Naive thymus-derived CD8-positive, alpha-beta T cell (primary cell): ENCODE measurements at places on chromosomes 7 and 10. TPM values are rescaled to one million over a fixed set of nuclear protein-coding genes. Genes with fewer than 3 reads are reported as not detected.

DNA sequence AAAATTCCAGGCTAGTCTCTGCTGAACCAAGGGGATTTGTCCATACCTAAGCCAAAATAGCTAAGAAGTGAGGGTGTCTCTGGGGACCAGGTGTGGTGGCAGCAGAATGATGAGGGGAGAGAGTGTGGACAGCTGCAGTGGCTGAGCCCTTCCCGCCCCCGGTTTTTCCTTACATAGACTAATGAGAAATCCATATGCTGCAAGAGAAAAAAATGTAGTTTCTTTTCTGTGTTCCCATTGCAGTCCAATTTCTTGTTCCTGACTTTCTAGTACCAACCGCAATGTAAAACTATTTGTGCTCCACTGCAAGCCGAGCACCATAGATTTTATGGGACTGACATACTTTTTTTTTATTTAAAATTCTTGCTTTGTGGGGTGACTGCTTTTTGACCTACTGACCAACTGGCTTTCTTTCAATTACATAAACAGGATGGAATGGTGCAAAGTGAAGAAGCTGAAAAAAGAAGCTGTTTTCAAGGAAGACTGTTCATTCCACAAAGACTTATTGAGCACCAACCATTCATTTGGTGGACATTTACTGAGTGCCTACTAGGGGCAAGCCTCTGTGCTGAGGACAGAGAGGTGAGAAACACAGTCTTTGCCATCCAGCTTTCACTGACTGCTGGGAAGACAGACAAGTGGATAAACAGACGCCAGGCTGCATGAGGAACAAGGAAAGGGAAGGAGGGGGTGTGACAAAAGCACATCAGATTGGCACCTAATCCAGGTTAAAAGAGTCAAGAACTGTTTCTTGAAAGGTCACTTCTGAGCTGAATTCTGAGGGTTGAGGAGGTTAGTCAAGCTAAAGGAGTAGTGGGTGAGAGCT lies 9.8 kb downstream of the CEP41 start:
- H3K27me3 ChIP-seq, result no peaks in the 10 kb centered on the region
- no peaks in the 10 kb centered on the region for H3K36me3 ChIP-seq
- H3K4me1 ChIP-seq, result peaks cover 33% of the 10 kb centered on the region
- no peak overlapping the region for H3K27ac ChIP-seq
- DNase-seq, result no peak

DNA sequence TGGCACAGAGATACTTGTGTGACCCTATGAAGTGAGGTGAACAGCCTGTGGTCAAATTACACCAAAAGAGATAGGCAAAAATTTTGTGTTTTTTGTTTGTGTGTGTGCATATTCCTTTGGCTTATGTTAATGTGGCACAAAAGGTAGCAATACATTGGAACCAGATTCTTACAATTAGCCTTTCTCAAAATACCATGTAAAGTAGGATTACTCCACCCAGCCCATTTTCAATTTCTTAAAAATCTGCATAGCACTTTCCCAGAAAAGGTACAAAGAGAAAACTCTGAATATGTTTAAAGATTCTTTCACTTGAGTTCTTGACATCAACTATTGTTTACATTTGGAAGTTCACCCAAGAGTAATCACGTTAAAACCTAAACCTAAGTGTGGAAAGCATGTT lies 157.3 kb upstream of the YAE1 start:
- no peak overlapping the region for H3K4me3 ChIP-seq
- H3K27me3 ChIP-seq, result peaks cover 7% of the 10 kb centered on the region
- no peak overlapping the region for H3K27ac ChIP-seq
- peaks cover 4% of the 10 kb centered on the region for H3K4me1 ChIP-seq
- no peak for DNase-seq
- no peaks in the 10 kb centered on the region for H3K36me3 ChIP-seq

DNA sequence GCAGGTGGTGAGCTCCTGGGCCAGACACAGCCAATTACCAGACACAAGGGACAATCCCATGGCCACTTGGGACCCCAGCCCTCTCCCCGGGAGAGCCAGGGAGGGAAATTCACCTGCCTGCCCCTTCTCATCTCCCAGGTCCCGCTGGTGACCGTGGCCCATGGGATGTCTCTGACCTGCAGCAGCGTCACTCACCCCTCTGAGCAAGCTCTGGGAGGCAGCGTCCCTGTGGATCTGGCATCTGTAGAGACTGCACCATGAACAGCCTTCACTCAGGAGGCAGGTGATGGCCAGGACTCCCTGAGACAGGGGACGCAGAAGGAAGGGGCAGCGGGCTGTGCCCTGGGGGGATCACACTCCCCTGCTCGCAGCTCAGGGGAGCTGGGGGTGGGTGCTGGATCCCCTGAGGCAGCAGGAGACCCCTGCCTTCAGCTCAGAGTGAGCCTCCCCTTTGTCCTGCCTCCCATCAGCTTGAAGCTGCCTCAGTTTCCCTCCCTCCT lies 90.8 kb downstream of the FOXL3 start:
- no peaks in the 10 kb centered on the region for H3K36me3 ChIP-seq
- H3K4me3 ChIP-seq, result no peak overlapping the region
- H3K27ac ChIP-seq, result no peak overlapping the region
- no peak for DNase-seq
- no peaks in the 10 kb centered on the region for H3K27me3 ChIP-seq

GRCh38 chr10:44857363-44858016 lies 53.6 kb upstream of the TMEM72 start:
- DNase-seq, result peak; percentile 37
- no peaks in the 10 kb centered on the region for H3K4me1 ChIP-seq
- H3K36me3 ChIP-seq, result no peaks in the 10 kb centered on the region
- H3K27me3 ChIP-seq, result peaks cover 5% of the 10 kb centered on the region

- no peak for DNase-seq
- peaks cover 11% of the 10 kb centered on the region for H3K4me1 ChIP-seq
- no peak overlapping the region for H3K4me3 ChIP-seq
These were observed 60.2 kb downstream of the CHST15 start for GRCh38 chr10:124032971-124033886.

GRCh38 chr7:32957326-32958045 lies at the start of gene FKBP9:
TSS of gene FKBP9 (plus strand) at chr7:32957440. CDS start at chr7:32957574, 134 bp downstream.
- peaks cover 43% of the 10 kb centered on the region for H3K27me3 ChIP-seq
- peaks cover 3% of the 10 kb centered on the region for H3K36me3 ChIP-seq
- H3K27ac ChIP-seq, result no peak within 1 kb of the TSS
- no peak for DNase-seq
- peaks cover 7% of the 10 kb centered on the region for H3K4me1 ChIP-seq

DNA sequence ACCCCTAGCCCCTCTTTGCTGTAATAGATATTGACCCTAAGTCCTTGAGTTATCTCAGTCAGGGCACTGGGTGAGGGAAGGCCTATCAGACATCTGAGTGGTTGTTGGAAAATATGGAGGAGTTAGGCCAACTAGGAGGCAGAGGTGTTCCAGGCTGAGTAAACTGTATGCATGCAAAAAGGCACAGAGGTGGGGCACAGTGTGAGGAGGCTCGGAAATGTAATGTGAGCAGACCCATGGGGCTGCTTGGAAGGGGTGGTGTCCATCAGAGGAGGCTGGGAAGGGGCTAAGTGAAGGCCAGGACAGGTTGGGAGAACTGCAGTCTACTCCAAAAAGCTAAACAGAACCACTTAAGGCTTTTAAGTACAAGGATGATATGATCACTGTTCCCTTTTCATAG lies 323.2 kb upstream of the BMPER start:
- no peaks in the 10 kb centered on the region for H3K4me1 ChIP-seq
- DNase-seq, result no peak
- peaks cover 2% of the 10 kb centered on the region for H3K36me3 ChIP-seq
- no peak overlapping the region for H3K4me3 ChIP-seq

GRCh38 chr10:47361293-47361692 lies 13.1 kb downstream of the RBP3 start:
- H3K4me3 ChIP-seq, result no peak overlapping the region
- no peaks in the 10 kb centered on the region for H3K36me3 ChIP-seq
- no peaks in the 10 kb centered on the region for H3K27me3 ChIP-seq
- DNase-seq, result no peak
- H3K27ac ChIP-seq, result no peak overlapping the region
- no peaks in the 10 kb centered on the region for H3K4me1 ChIP-seq

DNA sequence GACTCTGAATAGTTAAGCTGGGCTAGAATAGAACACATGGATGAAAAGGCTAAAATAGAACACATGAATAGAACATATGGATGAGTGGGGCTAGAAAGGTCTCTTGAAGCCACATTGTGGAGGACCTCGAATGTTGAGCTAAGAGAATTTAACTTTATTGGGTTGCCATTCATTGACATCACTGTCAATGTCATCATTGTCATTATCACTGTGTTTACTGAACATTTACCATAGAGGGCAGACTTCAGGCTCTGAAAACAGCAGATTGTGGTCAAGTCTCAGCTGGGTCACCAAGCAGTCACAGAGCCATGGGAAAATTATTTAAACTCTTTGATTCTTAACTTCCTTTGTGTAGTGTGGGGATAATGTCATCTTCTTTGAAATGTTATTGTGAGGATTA lies 80.4 kb downstream of the WDFY4 start:
- no peak for DNase-seq
- no peak overlapping the region for H3K4me3 ChIP-seq
- H3K27ac ChIP-seq, result no peak overlapping the region
- H3K27me3 ChIP-seq, result peaks cover 7% of the 10 kb centered on the region
- H3K4me1 ChIP-seq, result no peaks in the 10 kb centered on the region
- no peaks in the 10 kb centered on the region for H3K36me3 ChIP-seq

- no peaks in the 10 kb centered on the region for H3K4me1 ChIP-seq
- H3K4me3 ChIP-seq, result no peak overlapping the region
- H3K27me3 ChIP-seq, result peaks cover 54% of the 10 kb centered on the region
- no peaks in the 10 kb centered on the region for H3K36me3 ChIP-seq
These were observed 52.9 kb downstream of the NRAP start for GRCh38 chr10:113610631-113611601.

- no peaks in the 10 kb centered on the region for H3K36me3 ChIP-seq
These were observed 92.2 kb upstream of the PDCD4 start for GRCh38 chr10:110779489-110779888.

The FUOM gene
- total RNA-seq, result 17.1 TPM

The KLF14 gene
- total RNA-seq, result not detected

The TECPR1 gene
- total RNA-seq, result 181 TPM

The NKX2-3 gene
- not detected for total RNA-seq

The OPALIN gene
- not detected for total RNA-seq

The CABCOCO1 gene
- total RNA-seq, result not detected

The ZNF853 gene
- 9.5 TPM for total RNA-seq

The ANKRD61 gene
- not detected for total RNA-seq
